ENCODE measurements at places on chromosomes 3 and 15.
A peak's percentile ranks its signal among the peaks of the same experiment; 100 is the strongest.

GRCh38 chr3:161230621-161231171, 9.6 kb downstream of the NMD3 start:
- no peak for DNase-seq

GRCh38 chr3:1381647-1382036, 288.8 kb downstream of the CNTN6 start:
- no peak for DNase-seq

- no peak for DNase-seq
These were observed 33.8 kb upstream of the RASGRF1 start for GRCh38 chr15:79124388-79124787.

DNA sequence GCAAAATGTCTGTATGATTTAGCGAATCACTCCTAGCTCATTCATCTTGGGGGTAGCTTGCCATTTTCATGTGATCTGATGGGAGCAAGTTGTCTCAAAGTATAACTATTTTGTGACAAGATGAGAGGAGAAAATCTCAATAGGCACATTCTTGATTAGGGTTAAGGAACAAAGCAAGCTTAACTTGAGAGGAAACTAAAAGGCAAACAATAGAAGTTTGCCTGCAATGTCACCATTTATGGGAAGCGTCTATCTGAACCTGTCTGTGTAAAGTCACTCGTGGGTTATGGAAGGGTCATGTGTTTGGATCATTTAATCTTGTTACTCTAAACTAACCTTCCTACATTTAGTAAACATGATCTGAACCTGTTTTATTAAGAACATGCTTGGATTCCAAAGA, 232.5 kb downstream of the CDIN1 start:
- DNase-seq, result no peak

DNA sequence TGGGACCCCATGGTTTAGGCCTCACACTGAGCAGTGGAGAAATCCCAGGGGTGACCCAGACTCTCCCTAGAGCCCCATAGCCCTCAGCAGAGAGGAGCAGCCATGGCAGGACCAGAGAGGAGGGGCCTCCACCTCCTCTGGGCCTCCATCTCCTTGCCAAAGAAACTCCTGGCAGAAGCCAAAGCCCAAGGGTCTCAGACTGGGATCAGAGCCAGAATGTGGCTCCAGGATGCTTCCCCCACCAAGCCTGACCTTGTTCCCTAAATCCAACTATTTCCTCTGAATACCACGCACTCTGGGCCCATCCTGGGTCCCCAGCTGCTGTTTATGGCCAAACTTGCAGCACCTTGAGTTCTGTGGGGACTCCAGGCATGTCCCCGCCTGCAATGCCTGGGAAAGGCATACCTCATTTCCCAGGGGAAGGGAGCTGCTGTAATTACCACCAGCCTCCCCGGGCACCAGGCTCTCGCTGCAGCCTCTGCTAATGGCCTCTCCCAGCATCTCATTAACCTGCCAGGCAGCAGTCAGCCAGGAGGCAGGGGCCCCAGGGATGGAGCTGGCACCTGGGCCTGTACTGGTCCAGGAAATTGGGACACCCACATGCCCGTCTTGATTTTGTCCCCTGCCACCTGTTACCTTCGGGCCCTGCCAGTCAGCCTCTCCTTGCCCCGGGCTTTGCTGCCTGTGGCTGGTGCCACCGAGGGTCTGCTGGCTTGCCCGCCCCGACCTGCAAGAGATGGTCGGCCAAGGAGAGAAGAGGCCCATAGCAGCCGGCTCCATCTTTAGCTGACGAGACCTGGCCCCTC, 4.6 kb downstream of the CCDC9B start:
- no peak for DNase-seq

DNA sequence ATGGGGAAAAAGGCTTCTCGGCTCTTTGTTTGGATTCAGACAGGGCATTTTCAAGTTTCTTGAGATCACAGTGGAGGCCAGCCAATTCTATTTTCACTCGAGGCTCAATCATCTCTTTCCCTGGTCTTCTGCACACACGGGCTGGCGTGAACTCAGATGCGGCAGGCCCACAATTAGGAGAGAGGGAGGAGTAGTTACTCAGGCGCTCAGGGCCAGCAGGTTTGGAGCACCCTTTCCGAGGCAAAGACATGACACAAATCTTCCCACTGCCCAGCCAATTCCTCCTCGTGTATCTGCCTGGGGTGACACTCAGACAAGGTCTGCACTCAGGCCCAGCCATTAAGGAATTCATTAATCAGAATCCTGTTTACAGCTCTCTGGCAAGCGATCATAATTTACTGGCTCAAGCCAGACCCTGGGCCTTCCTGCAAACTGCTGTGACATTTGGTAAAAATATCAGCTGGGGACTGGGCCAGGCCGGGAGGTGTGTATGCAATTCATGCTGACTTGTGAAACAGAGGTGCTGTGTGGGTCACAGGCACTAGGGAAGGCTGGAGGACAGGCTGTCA, 68.1 kb upstream of the TLE3 start:
- DNase-seq, result no peak

DNA sequence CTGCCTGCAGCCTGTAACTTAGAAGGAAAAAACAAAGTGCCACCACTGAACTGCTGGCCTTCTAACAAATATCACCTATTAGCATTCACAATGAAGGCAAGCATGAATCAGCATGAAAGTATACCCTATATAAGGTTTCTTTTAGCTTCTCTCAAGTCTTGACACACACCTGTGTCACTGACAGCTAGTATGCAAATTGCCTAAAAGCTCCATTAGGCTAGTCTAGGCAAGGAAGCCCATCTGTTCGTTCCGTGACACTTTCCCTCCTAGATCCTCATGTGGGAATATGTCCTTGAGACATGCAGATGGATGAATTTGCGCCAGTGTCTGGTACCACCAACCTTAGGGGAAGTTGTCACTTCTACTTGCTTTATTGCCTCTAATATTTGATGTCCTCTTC, 129.3 kb downstream of the RBMS3 start:
- DNase-seq, result no peak

- DNase-seq, result peak; percentile 76
These were observed 30.6 kb downstream of the CMTM7 start for GRCh38 chr3:32421991-32422859.

- no peak for DNase-seq
These were observed 652.4 kb upstream of the NAALADL2 start for GRCh38 chr3:174206607-174207192.

- DNase-seq, result peak; percentile 55
These were observed 26.7 kb downstream of the ABHD2 start for GRCh38 chr15:89114990-89115389.

GRCh38 chr3:63060412-63060811, 185.2 kb upstream of the CADPS start:
- DNase-seq, result no peak

- DNase-seq, result no peak
These were observed 115.8 kb upstream of the TOPAZ1 start for GRCh38 chr3:44125882-44126281.

DNA sequence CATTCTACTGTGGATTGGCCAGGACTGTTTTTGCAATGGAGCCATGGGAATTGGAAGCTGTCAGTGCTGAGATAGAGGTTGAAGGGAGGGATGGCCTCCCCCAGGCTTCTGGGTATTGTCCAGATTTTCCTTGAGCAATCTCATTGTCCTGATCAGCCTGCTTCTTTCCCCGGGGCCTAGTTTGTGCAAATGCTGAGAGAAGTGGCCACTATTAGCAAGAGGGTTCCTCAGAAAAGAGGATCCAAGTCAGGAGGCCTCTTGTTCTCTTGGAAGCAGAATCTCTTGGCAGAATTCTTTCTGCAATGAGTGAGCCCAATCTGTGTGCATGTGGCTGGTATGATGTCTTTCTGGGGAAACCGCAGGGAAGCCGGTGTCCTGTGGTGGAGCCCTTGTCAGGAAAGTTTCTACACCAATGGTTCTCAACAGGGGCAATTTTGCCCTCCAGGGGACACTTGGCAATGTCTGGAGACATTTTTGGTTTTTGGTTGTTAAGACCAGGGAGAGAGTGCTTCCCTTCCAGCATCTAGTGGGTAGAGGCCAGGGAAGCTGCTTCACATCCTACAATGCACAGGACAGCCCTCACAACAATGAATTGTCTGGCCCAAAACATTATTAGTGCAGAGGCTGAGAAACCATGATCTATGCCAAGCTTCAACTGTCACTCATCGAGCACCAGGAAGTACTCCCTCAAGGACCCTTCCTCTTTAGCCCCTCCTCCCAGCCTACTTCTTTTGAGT, 2.0 kb downstream of the LIPC start:
- no peak for DNase-seq
